Hypothalamus (tissue), 51 donors: ENCODE measurements at places on chromosomes 7 and 10.

DNA sequence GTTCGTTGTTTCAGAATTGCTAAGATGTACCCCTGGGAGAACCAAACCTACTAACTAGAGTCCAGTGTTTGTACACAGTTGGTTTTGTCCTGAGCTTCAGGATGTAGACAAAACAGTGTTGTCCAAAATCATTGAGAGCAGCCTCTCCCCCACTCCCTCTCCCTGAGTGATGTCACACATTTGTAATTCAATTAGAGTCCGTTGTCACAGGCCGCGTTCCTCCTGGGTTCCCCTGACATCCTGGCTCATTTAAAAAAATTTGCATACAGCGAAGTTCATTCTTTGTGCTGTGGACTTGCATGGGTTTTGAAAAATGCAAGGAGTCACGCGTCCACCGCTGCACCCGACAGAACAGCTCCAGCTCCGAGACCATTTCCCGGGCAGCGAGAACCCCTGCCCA, 10.3 kb downstream of the GRIFIN start:
- DNase-seq: peak; percentile 76

- no peak for DNase-seq
Observed at GRCh38 chr7:37577412-37577811, 106.2 kb upstream of the GPR141 start.

GRCh38 chr10:102962267-102962666, 44.2 kb downstream of the CNNM2 start:
- DNase-seq: no peak

DNA sequence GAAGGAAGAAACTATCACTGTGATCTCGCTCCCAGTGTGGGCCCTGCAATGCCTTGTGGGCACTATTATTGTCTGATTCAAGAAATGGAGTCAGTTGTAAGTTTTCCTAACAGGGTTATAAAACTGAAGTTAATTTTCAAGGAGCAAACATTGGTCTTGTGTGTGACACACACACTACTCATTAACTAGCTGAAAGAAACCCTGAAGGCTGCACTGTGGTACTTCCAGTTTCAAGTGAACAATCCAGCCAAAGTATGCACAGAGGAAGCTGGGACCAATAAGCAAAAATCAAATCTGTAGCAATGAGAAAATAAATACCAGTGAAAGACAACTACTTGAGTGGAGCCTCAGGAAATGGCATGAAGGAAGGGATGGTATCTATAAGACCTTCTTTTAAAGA, 506.6 kb upstream of the POT1 start:
- DNase-seq: no peak

DNA sequence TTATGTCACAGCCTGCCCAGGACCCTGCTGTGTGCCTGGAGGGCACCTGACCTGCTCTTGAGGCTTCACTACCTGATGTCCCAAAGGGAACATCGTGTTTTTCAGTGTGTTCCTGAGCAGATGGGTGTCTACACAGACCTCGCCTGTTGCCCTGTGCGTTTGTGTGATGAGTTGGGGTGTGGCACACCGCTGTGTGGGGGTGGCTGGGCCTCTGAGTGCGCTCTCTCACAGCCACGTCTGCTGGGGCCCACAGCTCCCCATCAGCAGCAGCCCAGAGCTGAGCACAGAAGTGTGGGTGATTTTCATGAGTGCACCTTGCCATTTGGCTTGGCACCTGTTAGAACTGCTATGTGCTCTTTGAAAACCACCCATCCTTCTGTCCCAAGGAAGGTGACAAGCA, 121.5 kb downstream of the NKX6-2 start:
- no peak for DNase-seq

- no peak for DNase-seq
Observed at GRCh38 chr10:101952191-101952590, 103.8 kb downstream of the ARMH3 start.

DNA sequence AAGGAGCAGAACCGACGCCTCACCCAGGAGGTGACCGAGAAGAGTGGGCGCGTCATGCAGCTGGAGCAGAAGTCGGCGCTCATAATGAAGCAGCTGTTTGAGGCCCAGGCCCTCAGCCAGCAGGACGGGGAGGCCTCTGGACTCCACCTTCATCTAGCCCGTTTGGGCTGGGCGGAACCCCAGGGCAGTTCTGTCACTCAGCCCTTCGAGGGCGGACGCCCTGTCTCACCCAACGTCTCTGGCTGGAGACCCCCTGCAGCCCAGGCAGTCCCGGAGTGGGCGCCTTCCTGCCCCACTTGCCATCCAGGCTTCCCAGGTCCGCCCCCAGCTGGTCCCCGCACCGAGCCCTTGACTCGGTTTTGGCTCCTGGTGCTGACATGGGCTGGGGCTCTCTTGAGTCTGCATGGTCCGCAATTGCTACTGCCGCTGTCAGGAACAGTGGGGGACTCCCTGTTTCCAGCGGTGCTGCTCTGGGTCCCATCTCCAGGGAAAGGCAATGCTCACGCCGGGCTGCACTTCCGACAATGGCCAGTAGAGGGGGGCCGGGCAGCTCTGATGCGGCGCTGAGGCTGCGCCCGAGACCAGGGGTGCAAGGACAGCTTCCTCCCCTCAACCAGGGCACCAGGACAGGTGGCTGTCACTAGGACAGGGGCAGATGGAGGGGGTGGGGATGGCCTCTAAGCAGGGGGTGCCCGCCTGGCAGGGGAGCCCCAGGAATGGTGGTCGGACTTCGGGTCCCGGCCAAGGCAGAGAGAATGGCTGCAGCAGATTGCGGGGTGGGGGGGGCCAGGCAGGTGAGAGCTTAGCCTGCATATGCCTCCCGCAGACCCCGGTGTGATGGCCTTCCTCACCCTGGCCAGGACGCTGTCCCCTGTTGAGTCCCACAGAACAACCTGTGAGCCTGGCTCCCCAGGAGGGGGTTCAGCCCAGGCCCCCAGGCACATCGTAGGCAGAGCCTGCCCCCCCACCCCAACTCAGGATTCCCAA, 71.2 kb upstream of the KCTD7 start:
- peak; percentile 56 for DNase-seq

DNA sequence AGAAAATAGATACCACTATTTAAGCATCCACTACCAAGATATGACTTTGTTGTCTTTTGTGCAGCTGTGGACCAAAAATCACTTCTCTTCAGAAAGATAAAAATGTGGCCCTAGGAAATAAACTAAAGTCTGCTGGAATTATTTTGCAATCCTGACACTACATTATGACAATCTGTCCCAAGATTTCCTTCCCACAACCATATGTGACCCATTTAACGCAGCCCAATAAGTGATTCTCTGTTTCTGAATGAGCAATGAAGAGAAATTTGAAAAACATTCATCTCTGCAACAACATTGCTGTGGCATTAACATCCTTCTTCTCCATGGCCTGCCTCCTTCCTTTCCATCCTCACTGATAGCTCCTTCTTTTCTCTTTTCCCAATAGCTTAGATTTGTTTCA, 212.0 kb downstream of the TSPAN12 start:
- DNase-seq: no peak

GRCh38 chr10:120485946-120486345, 28.9 kb downstream of the PLPP4 start:
- no peak for DNase-seq

DNA sequence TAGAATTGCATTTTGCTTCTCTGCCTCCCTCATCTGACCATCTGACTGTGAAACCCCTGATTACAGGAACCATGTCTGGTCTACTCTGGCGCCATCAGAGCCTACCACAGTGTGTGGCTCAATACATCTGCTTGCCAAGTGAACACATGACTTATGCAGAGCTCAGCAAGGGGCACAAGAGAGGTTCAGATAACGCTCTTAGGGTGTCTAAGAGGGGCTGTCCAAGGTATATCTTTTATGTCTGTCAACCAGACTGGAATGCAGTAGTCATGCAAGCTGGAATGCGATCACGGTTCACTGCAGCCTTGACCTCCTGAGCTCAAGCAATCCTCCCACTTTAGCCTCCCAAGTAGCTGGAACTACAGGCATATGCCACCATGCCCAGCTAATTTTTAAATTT, 10.3 kb upstream of the RRP12 start:
- no peak for DNase-seq

GRCh38 chr7:134757938-134758337, 21.5 kb upstream of the CALD1 start:
- no peak for DNase-seq

DNA sequence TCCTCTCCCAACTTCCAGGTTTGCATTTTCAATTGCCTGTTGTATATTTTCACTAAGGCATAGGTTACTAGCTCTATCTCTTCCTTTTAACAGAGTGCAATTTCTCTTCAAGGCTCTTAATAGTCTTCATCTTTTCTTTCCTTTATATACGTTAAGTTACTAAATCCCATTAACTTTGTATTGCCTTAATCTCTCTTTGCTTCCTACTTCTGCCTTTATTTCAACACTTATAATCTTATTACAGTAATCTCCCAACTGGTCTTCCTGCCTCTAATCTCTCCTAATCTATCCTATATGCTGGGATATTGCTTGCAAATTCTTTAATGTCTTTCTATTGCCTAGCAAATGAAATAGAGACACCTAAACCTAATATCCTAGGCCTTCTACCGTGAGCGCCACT, 26.1 kb downstream of the ST7 start:
- no peak for DNase-seq

GRCh38 chr7:85659364-85659763, 472.5 kb upstream of the SEMA3D start:
- no peak for DNase-seq

DNA sequence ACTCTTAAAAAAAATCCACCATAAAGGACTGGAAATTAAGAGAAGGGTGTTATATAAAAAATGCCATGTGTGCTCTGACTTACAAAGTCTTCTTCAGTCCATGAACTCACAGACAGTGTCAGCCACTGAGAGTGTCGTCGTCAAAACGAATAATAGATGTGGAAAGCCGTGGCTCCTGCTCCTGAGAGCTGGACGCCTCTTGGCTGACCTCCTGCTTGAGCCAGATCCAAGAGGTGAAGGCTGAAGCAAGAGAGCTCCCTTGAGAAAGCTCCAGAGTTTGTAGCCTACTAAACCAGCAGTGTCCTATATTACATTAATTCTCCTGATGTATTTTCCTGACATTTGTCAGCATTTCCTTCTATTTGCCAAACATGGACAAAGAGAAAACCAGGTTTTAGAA, 234.3 kb upstream of the C7orf33 start:
- DNase-seq: peak; percentile 13

DNA sequence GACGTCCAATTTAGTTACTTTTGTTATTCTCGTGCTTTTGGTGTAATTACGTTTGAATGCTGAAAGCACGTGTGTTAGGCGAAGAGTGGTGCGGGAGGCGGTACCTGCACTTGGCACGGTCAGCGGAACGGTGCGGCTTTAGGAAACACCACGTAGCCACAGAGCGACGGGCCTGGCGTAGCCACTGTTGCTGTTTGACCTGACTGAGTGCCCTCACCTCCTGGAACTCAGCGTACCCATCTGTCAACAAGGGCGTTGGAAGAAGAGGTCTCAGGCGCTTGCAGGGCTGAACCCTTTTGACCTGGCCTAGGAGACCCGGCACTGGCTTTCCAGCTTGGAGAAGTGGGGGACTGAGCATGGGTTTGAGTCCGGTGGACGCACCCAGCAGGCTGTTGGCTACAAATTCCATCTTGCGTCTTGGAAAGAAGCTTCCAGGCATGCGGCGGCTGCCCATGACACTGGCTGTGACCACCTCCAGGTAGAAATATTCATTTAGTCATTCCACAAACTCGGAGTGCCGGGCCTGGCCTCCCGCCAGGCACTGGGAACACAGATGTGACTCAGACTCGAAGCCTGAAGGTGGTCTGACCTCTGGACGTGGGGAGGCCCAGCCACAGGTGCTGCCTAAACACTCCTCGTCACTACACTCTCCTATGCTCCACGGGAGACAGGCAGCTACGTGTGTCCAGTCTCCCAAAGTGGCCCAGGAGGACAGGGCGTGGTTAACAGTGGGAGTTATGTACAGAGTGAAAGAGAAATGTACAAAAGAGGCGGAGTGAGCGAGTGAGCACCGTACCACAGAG, 22.2 kb downstream of the FAM20C start:
- DNase-seq: no peak

GRCh38 chr10:101617102-101617823, 29.1 kb downstream of the DPCD start:
- DNase-seq: no peak

GRCh38 chr10:118241229-118242137, 100.6 kb downstream of the FAM204A start:
- DNase-seq: peak; percentile 51

DNA sequence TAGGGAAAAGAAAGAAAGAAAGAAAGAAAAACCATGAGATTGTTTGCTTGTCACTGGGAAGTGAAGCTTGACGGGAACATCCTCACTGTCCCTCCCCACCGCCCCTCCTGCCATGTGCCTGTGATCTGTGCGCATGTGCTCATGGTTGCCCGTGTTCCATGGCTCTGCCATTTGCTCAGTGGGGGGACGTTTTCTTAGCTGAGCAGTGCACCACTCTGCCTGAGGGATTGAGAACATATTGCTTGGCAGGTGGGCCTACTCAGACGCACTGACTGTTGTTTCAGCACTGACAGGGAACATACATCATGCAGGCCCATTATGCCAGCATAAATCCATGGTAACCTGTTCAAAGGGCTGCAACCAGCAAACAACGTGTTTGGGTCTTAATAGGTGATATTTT, 747.9 kb upstream of the GALNT17 start:
- no peak for DNase-seq

DNA sequence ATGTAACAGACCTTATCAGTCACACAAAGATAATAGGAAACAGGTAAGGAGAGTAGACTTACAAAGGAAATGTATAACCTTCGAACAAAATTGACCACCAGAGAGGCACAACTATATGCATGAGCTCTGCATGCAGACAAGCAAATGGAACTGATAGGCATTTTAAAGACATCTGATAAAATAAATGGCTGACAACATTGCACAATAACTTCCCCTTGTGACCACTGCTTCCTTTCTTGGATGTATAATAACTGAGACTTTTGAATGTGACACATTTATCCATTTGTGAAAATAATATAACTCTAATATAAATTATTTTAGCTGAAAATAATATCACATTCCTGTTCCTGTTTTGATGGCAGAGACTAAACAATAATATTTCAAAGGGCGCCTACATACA, 654.2 kb upstream of the STEAP1 start:
- DNase-seq: no peak

DNA sequence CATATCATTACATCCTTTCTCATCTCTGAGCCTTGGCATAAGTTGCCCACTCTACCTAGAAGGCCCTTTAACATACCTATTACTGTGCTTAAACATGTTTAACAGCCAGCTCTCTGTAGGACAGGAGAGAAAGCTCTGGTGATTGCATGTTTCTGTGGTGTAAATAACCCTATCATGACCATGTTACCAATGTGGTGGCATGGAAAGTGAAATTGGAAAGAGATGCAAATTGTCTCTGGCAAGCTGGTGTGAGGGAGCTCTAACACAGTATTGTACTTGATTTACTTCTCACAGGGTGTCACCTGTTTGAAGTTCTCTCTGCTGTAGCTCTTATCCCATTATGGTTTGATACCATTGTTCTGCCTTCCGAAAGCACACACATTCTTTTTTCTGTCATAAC, 231.8 kb upstream of the DKK1 start:
- DNase-seq: no peak

- DNase-seq: no peak
Observed at GRCh38 chr10:129541200-129541599, 74.2 kb downstream of the MGMT start.

GRCh38 chr10:6400331-6400730, 179.7 kb downstream of the PRKCQ start:
- DNase-seq: no peak
